PC-9 (cell line): ENCODE measurements at places on chromosomes 16 and 17. TPM values are rescaled to one million over a fixed set of nuclear protein-coding genes. Genes with fewer than 3 reads are reported as not detected.

TRIM72 gene
- total RNA-seq = 0.09 TPM in 1 of 2 replicates, not detected in the other

ZNF689 gene
- total RNA-seq = 9.1 and 10.1 TPM in 2 replicates

KCNH6 gene
- total RNA-seq = not detected in 2 replicates

CCDC43 gene
- 19.9 and 23.4 TPM in 2 replicates for total RNA-seq

SMIM22 gene
- 134 and 182 TPM in 2 replicates for total RNA-seq

CMTM3 gene
- total RNA-seq = 32.0 and 33.1 TPM in 2 replicates

TP53TG3F gene
- total RNA-seq = not detected in 2 replicates

CA5A gene
- 0.05 and 0.26 TPM in 2 replicates for total RNA-seq
